Activated CD4-positive, alpha-beta T cell treated with anti-CD3 and anti-CD28 coated beads, Interleukin-2, amount 50 U/mL, for 48 hours (primary cell): ENCODE measurements at places on chromosomes 1 and 21.

- no peak for DNase-seq
These were observed 34.9 kb upstream of the ARHGEF16 start for GRCh38 chr1:3419415-3420204.

DNA sequence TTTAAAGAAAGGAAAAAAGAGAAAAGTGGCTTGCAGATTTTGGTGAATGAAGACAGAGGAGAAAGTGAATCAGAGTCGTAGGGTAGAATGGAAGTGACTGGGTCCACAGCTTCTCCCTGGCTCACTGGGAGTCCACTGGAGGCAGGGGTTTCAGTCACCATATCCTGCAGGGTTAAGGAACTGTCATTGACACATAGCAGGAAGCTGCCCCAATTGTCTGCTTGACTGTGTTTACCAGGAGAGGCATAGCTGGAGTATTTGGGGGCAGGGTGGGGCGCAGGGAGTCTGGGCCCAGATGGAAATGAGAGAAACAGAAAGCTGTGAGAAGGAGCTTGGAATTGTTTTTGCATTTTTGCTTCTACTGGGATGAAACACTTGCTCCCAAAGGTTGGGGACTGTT, 228.8 kb upstream of the CSF3R start:
- DNase-seq, result no peak

DNA sequence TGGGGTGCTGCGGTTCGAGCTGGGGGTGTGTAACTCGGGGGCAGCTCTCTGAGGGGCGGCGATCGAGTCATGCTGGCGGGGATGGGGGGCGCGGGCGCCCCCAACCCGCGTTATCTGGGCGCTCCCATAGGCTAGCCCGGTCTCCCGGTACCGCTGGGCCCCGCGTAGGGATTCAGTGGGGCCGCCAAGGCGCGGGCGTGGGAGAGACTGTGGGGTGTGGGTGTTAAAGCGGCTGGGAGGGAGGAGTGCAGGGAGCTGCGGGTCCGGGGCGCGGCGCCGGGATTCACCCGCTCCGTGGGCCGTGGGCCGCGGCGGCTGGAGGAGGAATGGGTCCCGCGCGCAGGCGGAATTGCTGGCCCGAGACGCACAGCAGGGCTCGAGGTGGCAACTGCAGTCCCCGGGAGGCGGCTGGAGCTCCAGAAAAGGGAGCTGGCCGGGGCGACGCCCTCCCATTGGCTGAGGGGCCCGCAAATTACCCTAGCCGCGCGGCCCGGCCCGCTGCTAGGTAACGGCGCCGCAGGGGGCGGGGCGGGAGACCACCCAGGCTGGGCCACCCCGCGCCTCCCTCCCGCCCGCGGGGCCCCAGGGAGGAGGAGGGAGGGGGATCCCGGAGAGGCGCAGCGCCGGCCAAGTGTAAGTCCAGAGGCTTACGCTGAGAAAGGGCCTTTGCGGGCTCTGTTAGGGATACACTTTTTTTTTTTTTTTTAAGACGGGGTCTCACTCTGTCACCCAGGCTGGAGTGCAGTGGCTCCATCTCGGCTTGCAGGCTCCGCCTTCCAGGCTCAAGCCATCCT, at the start of gene PTCH2:
Gene PTCH2 (minus strand): TSS at position 392 of the 794 bp plus-strand sequence. CDS start 321 bp downstream, at position 71.
- DNase-seq, result no peak

GRCh38 chr21:17577701-17578100, 35.0 kb downstream of the BTG3 start:
- no peak for DNase-seq

GRCh38 chr1:169495046-169495775, 9.5 kb upstream of the SLC19A2 start:
- DNase-seq, result no peak

- DNase-seq, result no peak
These were observed 34.0 kb downstream of the TBCE start for GRCh38 chr1:235401251-235401650.

GRCh38 chr1:145845514-145846161, at the start of gene NUDT17:
Gene NUDT17, plus strand, starts transcription at chr1:145845630. Its CDS starts 11 bp downstream, at chr1:145845641.
- peak; percentile 83 for DNase-seq

DNA sequence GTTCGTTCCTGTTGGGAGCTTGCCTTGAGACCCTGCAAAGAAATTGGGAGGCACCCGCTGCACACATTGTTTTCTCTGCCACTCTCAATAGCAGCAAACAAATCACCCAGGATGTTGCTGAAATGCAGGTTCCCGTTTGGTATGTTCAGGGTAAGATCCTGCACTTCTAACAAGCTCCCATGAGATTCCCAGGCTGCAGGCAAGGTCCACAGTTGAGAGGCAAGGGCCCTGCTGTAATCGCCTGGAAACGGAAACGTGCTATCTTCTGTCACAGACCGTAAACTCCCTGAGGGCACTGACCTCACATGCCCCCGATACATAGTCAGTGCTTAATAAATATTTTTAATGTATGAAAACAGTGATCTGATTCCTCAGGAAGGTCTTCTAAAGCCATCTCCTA, 37.8 kb downstream of the XCL1 start:
- no peak for DNase-seq

DNA sequence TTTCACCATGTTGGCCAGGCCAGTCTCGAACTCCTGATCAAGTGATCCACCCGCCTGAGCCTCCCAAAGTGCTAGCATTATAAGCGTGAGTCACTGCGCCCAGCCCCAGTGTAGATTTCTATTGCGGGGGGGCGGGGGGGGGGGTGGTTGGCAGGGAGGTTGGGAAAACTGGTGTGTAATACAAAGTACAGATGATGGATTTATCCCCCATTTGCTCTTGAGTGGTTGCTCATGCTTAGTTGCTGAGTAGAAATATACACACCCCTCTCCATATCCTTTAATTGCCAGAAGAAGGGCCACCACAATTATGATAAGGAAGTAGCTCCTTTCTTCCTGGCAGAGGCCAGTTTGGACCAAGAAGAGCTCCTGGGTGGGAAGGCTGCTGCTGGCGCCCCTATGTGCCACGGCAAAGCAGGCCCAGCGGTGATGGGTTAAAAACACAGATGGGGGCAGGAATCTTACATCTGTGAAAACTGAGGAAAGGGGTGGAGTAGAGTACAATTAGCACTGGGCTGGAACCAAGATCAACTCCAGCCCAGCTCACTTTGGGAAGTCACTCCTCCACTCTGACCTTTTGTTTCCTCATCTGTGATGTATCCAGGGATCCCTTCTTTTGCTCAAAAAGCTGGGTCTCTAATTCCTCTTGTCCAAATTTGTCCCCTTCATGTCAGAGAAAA, 55.2 kb downstream of the MRPL37 start:
- no peak for DNase-seq

DNA sequence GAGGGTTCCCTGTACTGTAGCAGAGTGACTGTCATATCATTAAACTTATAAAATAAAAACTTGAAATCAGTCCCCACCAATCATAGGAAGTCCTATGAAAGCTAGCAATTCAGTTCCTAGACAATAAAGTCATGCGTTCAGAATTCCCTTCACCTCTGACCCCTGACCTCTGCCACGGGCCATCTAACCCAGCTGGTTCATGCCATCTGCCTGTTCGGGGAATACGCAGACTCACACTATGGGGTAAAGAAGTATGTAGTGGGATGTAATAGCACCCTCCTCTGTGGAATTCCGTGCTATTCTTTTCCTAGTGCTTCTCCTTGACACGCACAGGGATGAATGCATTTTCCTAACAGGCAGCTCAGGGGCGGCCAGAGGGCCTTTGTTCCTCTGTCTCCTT, 2.1 kb downstream of the GSTM4 start:
- no peak for DNase-seq

DNA sequence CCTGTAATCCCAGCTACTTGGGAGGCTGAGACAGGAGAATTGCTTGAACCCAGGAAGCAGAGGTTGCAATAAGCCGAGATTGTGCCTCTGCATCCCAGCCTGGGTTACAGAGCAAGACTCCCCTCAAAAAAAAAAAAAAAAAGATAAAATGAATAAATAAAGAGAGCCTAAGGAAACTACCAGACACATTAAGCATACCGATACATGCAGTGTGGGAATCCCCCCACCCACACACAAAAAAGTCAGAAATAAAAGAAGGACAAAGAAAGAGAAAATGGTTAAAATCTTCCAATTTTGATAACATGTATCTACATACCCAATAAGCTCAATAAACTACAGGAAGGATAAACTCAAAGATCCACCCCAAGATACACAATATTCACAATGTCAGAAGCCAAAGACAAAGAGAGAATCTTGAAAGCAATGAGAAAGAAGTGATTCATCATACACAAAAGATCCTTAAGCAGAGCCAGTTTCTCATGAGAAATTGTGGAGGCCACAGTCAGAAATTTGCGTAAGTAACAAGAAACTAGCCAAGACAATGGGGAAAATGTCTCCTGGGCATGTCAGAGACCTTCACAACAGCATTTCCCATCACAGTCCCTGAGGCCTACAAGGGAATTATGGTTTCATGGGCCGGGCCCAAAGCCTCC, 1197.0 kb downstream of the AMY1C start:
- no peak for DNase-seq

- peak; percentile 97 for DNase-seq
These were observed 1.9 kb downstream of the S1PR1 start for GRCh38 chr1:101238681-101239094.

GRCh38 chr1:169517558-169518186, 31.9 kb upstream of the SLC19A2 start:
- DNase-seq, result no peak

- DNase-seq, result no peak
These were observed 28.1 kb downstream of the ZSCAN20 start for GRCh38 chr1:33500547-33500946.

DNA sequence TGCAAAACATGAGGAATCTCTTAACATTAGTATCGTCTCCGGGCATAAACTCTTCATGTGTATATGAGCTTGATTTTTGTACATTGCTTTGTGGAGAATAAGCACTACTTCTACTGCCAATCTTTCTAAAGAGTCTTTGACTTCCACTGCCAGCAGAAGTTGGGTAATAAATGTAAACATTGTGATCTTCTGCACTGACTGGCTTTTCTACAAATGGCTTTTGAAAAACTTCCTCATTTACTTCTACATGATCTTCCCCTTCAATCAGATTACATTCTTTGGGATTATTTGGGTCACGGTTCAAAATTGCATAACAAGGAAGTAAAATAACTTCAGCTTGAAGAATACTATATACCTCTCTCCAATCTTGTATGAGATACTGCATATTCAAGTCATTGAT, 30.4 kb upstream of the SLC44A5 start:
- no peak for DNase-seq

- no peak for DNase-seq
These were observed 382.2 kb downstream of the NTNG1 start for GRCh38 chr1:107523061-107523460.

DNA sequence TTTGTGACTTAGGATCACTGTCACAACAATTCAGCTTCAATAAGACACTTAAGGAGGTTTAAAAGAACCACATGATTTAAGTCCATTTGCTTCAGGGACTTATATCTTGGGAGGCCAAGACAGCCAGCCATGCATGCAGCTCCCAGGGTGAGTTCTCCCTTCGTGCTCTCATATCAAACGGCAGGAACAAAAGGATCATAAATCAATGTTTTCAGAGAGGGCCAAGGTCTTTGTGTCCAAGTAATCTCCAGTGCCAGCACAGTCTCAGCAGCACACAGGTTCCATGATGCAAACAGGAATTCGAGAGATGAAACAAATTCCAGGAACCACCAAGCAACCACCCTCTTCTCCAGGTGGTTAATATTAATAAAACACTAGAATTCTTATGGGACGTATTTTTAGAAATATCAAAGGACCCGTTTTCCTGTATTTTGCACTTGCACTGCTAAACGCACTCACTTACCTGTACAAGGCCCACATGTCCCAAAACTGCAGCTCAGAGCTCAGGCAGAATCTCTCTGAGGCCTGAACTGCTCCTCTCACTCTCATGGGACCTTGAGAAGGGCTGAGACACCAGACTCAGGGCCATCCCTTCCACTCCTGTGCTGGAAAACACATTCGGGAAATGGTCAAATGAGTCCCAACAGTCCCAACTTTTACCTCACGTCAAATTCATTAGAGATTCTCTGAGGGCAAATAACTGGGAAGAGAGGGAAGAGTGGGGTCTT, 100.0 kb upstream of the RAB4A start:
- DNase-seq, result no peak

DNA sequence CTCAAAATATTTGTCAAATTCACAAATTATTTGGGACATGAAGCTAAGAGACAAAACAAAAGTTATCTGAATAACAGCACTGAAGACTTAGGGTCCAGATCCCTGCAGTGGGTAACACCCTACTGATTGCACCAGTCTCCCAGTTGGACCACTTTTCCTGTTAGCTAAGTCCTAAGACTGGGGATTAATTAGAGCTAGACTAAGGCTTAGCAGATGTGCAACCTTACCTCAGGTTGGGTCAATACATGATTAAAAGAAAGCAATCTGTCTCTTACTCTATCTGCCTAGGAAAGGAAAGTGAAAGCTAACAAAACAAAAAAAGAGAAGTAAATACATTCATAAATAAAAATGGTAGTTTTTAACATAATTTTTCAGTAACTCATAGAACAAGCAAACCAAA, 737.2 kb upstream of the CHRM3 start:
- no peak for DNase-seq

DNA sequence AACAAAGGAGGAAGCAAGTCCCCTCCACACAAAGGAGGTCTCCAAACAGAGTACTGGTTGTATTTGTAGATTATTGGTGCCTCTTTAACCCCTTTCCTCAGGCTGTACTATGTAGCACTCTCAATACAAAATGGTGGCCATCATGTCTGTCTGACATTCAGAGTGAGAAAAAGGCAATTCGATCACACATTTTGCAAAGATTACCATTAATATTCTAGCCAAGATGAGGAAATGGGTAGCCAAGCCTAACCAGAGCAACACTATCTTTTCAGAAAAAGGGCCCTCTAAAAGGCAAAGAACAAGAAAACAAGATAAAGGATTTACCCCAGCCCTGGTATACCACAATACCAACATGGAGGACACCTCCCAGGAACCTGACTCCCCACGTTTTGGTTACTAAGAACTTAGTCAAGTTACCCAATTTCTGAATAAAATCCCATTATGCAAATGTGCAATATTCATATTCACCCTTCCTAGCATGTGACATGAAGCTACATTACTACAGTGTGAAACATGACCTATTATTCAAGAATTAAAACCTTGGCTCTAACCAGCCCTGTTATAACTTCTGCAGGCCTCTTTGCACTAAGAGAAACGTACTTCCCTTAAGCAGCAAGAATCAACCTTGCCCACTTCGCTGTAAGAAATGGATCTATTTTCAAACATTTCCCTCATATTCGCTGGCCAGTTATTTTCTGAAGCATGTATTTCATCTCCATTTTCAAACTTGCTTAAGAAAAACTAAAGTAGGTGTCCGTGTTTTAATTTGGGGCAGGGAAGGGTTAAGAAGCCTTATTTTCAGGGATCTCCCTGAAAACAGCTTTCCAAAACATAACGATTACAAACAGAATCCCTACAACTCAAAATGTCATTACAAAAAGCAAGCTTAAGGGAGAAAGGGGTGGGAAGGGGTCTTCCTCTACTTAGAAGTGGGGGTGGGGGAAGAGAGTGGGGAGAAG, 2.1 kb downstream of the KDM5B start:
- peak; percentile 21 for DNase-seq

- no peak for DNase-seq
These were observed 14.9 kb upstream of the AGT start for GRCh38 chr1:230728710-230729392.

DNA sequence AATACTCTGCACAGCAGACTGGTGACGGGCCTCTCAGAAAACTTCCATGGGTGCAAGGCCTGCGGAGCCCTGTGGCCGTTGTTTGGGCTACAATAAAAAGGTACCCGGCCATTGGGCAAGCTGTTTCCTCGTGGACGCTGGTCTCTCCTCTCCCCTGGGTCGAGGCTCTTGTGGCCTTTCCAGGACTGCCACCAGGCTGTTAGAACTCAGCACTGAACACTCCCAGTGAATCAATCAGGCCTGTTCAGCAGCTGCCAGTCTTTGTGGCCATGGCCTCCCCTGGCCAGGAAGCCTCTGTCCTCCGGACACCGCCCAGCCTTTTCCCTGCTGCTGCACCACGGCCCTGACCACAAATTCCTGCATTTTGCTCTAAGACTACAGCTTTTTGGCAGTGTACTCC, 33.0 kb upstream of the ACTRT2 start:
- no peak for DNase-seq
